ENCODE measurements at places on chromosomes 2 and 18. TPM values are rescaled to one million over a fixed set of nuclear protein-coding genes. Genes with fewer than 3 reads are reported as not detected.

EPB41L3 gene
- not detected for total RNA-seq

MAP4K4 gene
- total RNA-seq, result 27.3 TPM

GRCh38 chr2:156437931-156438410 is 1.8 kb downstream of the GPD2 start:
- peaks cover 26% of the 10 kb centered on the region for H3K4me1 ChIP-seq
- no peak for DNase-seq
- H3K27ac ChIP-seq, result no peak overlapping the region

DNA sequence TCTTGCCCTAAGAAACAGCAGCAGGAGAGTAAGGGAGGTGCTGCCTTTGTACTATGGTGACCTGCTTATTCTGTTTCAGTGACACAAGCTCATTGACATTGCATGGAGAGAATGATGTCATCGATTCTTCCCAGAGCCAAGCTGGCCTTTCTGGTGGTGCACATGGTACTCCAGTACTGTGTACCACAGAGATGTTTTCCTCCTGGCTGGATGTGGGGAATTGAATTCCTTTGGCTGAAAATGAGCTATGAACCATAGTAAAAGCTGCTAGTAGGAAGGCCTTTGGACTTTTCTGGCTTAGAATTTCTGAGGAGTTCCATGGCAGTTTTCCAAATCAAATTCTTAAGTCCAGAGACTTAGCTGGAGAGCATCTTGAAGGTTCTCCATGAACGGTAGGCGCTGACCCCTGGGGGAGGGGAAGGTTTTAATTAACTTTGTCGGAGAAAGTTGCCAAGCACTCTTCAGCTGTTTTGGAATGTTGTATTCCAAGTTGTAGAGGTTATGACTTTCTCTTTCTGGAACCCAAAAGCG is 17.1 kb upstream of the B3GNT2 start:
- H3K4me1 ChIP-seq, result peaks cover 5% of the 10 kb centered on the region
- H3K27ac ChIP-seq, result no peak overlapping the region
- H3K4me3 ChIP-seq, result no peak overlapping the region
- no peaks in the 10 kb centered on the region for H3K36me3 ChIP-seq

HOXD13 gene
- not detected for total RNA-seq

DNA sequence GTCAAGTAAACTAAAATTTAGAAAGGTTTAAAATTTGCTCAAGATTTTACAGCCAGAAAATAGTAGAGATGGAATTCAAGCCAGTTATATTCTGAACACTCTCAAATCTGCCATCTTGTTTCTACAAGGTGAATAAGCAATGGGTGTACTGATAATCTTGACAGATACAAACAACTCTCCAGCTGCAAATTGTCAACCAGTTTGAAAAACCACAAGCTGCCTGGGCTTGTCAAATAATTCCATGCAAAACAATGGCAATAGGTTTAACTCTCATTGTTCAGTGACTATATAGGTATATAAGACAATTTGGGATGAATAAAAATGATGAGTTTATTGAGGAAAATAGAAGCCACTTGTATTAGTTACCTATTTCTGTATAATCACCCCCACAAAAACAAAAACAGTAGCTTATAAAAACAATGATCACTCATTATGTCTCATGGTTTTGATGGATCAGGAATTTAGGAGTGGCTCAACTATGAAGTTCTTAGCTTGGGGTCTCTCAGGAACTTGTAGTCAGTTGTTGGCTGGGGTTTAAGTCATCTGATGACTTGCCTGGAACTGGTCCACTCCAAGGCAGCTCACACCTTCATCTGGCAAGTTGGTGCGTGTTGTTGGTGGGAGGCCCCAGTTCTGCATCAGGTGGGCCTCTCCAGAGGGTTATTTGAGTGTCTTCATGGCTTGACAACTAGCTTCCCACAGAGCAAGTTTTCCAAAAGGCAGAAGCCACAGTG is 12.6 kb upstream of the EVA1A start:
- peaks cover 4% of the 10 kb centered on the region for H3K4me1 ChIP-seq
- H3K27ac ChIP-seq, result no peak overlapping the region
- no peak for DNase-seq
- no peak overlapping the region for H3K4me3 ChIP-seq
- no peaks in the 10 kb centered on the region for H3K36me3 ChIP-seq

XIRP2 gene
- not detected for total RNA-seq

- H3K4me3 ChIP-seq, result no peak overlapping the region
- peaks cover 14% of the 10 kb centered on the region for H3K27me3 ChIP-seq
- H3K4me1 ChIP-seq, result no peaks in the 10 kb centered on the region
- no peaks in the 10 kb centered on the region for H3K36me3 ChIP-seq
- DNase-seq, result no peak
Observed at GRCh38 chr2:29613792-29614266, 307.6 kb downstream of the ALK start.

DNA sequence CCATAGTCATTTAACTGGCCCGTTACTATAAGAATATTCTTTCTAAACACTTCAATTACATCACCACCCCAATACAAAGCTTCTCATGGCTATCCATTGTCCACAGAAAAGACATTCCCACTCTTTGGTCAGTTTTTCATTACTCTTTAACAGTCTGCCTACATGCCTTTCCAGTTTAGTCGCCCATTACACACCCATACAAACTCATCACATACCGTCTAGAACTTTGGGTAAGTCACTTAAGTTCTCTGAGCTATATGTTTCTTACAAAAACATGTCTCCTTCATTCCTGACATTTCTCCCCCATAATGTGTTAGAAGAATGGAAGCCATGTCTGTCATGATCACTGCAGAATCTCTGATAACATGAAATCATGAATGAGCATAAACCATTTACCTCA is 108.2 kb upstream of the STK17B start:
- peaks cover 51% of the 10 kb centered on the region for H3K4me1 ChIP-seq
- H3K27me3 ChIP-seq, result no peaks in the 10 kb centered on the region
- no peak overlapping the region for H3K4me3 ChIP-seq
- H3K36me3 ChIP-seq, result peaks cover 2% of the 10 kb centered on the region
- H3K27ac ChIP-seq, result no peak overlapping the region

SKOR2 gene
- total RNA-seq, result not detected

NTSR2 gene
- total RNA-seq, result not detected

DNA sequence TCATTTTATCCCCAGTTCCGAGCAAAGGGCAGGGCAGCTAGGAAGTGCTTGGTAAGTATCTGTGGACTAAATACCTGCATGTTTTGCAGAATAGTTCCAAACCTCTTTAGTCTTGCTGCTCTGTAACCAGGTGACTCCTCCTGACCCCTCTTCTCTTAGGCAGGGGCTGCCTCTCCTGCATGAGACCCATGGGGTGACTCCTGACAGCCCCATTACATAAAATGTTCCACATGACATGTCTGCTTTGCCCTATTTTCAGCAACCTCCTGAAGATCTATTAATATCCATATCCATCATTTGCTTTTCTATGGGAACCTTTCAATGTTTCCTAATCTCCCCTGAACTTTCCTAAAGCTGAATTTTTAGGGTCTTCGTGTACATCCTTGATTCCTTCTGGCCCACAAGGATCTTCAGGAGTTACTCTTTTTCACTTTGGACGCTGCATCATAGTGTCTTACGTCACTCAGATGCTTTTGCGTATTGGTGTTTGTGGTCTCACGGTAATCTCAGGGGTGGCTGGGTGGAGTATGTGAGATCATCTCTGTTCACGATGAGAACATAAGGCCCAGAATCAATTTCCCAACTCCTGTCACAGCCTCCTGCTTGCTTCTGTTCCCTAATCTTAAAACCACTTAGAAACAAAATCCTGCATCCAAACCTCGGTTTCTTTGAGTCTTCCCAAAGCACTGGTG is 76.6 kb downstream of the MAPK4 start:
- H3K27me3 ChIP-seq, result peaks cover 5% of the 10 kb centered on the region
- DNase-seq, result no peak
- H3K4me1 ChIP-seq, result no peaks in the 10 kb centered on the region
- no peak overlapping the region for H3K27ac ChIP-seq

GALNT14 gene
- 1.9 TPM for total RNA-seq
